ENCODE measurements at places on chromosomes 2 and 18. TPM values are rescaled to one million over a fixed set of nuclear protein-coding genes. Genes with fewer than 3 reads are reported as not detected.

GRCh38 chr2:161352719-161353118 lies 44.5 kb downstream of the PSMD14 start:
- no peaks in the 10 kb centered on the region for H3K27me3 ChIP-seq
- no peak overlapping the region for H3K4me3 ChIP-seq

DNA sequence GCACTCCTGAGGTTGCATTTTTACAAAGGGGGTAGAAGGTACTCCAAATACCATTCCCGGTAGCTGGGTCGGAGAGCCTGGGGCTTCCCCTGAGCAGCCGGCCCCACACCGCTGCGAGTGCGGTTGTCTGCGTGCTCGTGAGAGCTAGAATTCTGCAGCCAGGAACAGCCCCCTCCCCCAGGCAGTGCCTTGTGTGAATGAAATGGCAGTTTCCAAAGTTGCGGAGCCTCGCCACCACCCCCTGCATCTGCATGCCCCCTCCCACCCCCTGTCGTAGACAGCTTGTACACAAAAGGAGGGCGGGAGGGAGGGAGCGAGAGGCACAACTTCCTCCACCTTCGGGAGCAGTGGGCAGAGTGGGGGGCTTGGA lies 1.1 kb downstream of the MYCN start:
- H3K27ac ChIP-seq = no peak overlapping the region
- H3K4me1 ChIP-seq = peaks cover 10% of the 10 kb centered on the region
- H3K4me3 ChIP-seq = peak overlapping the region; percentile 94

DNA sequence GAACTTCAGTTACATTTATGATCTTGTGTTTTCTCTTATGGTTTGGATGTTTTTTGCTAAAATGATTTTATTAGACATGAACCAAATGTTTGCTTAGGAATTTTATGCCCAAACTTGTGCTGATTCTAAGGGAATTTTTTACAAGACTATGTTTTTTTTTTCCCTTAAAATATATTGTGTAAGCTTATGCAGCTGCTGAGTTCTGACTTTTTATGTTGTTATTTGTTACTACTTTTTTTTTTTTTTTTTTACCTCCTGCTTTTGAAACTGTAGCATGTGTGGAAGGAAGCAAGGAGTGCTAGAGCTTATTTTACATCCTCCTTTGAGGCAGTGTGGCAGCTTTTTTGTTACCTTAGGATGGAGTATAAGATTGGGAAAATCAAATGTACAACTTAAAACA lies 6.0 kb upstream of the DNAH7 start:
- no peak overlapping the region for H3K4me3 ChIP-seq
- H3K27me3 ChIP-seq = no peaks in the 10 kb centered on the region
- H3K27ac ChIP-seq = no peak overlapping the region
- H3K36me3 ChIP-seq = no peaks in the 10 kb centered on the region

GRCh38 chr2:171893824-171894611 lies at the start of gene SLC25A12:
SLC25A12 (minus strand) TSS chr2:171894244; CDS start chr2:171894214, 30 bp downstream.
- H3K4me3 ChIP-seq = peak within 1 kb of the TSS; percentile 99
- DNase-seq = peak; percentile 79
- peaks cover 3% of the 10 kb centered on the region for H3K4me1 ChIP-seq
- no peaks in the 10 kb centered on the region for H3K27me3 ChIP-seq
- no peak within 1 kb of the TSS for H3K27ac ChIP-seq

- no peaks in the 10 kb centered on the region for H3K36me3 ChIP-seq
- H3K4me3 ChIP-seq = no peak overlapping the region
- H3K4me1 ChIP-seq = peaks cover 3% of the 10 kb centered on the region
These were observed 3.8 kb upstream of the UXS1 start for GRCh38 chr2:106197878-106198277.

DNA sequence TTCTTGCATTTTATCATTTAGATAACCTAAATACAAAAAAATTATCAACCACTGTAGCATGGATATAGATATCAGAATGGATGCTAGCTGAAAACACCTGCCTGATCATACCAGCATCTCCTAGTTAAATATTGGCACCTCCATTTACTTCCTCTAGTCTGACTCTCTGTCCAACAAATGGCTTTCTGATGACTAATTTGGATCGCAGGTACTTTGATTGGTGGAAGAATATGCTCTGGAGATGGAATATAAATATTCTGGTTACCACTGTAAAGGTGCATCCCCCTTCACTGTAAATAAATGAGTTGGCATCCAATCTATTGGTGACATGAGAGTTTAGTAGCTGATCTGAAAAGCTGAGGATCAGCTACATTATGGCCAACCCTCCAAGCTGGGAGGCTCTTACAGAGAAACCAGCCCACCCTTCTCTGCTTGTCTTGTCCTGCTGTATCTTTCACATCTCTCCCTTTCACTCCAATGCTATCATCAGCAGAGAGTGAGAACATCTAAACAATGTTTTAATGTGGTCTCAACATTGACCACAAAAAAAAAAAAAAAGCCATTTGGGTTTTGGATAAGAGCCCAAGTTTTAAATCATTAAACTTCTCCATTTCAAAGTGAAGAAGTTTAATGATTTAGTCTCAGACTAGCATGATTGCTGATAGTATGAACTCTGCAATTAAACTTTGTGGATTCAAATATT lies 90.5 kb downstream of the PMAIP1 start:
- DNase-seq = no peak
- H3K4me3 ChIP-seq = no peak overlapping the region
- H3K36me3 ChIP-seq = no peaks in the 10 kb centered on the region

CNTNAP5 gene
- total RNA-seq = 0.39 TPM

NBAS gene
- total RNA-seq = 29.7 TPM

CHN1 gene
- total RNA-seq = 37.0 TPM
